ENCODE measurements at places on chromosomes 5 and 9. TPM values are rescaled to one million over a fixed set of nuclear protein-coding genes. Genes with fewer than 3 reads are reported as not detected.

The CCDC152 gene
- total RNA-seq: 15.2 TPM

GRCh38 chr9:91577633-91578061, 154.0 kb upstream of the NFIL3 start:
- peak overlapping the region; percentile 29 for H3K27ac ChIP-seq
- no peaks in the 10 kb centered on the region for H3K36me3 ChIP-seq
- peaks cover 2% of the 10 kb centered on the region for H3K4me1 ChIP-seq
- DNase-seq: peak; percentile 55

DNA sequence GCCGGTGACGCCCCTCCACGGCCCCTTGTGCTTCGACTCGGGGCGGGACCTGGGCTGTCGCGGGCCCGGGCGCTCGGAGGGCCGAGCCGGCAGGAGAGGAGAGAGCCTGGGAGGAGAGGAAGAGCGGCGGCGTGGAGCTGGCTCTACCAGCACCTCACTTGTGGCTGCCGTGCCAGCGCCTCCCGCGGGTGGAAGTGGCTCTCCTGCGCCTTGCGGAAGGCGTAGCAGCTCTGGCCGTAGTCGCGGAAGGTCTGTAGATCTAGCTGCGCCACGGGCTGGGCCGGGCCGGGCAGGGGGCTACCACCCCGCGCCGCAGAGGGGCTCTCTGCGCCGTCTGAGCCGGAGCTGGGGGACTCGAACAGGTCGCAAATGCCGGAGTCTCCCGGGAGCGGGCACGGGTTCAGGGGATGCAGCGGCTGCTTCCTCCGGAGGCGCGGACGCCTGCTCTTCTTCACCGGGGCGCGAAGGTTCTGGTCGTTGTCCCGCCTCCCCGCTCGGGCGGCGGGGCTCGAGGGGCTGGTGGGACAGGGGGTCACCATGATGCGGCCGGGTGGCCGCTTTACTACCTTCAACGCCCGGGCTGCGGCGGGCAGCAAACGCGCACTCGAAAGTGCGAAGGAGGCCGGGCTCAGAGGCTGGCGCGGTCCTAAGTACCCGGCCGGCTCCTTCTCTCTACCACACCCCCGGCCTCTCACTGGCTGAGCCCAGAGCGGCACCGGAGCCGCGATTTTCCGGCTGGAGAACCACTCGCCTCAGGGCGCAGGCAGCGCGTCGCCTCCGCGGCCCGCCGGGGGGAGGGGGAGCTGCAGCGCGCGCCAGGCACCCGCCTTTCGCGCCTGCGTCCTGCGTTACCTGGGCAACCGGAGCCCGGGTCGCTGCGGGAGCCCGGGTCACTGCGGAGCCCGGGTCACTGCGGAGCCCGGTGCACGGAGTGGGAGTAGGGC, at the start of gene CCNO:
Gene CCNO, minus strand, starts transcription at position 624 of the 944 bp plus-strand sequence. Its CDS starts 85 bp downstream, at position 539.
- peak within 1 kb of the TSS; percentile 87 for H3K27ac ChIP-seq
- no peaks in the 10 kb centered on the region for H3K36me3 ChIP-seq
- peak; percentile 88 for DNase-seq
- H3K4me1 ChIP-seq: peaks cover 46% of the 10 kb centered on the region

- DNase-seq: peak; percentile 82
- H3K27ac ChIP-seq: peak overlapping the region; percentile 11
- H3K27me3 ChIP-seq: no peaks in the 10 kb centered on the region
- no peak overlapping the region for H3K4me3 ChIP-seq
- peaks cover 4% of the 10 kb centered on the region for H3K4me1 ChIP-seq
- H3K36me3 ChIP-seq: no peaks in the 10 kb centered on the region
Measured at GRCh38 chr5:170491479-170491878, 12.3 kb upstream of the KCNIP1 start.

GRCh38 chr5:15002791-15003190, 131.2 kb upstream of the ANKH start:
- H3K27ac ChIP-seq: no peak overlapping the region
- no peak overlapping the region for H3K4me3 ChIP-seq
- H3K27me3 ChIP-seq: no peaks in the 10 kb centered on the region
- H3K36me3 ChIP-seq: no peaks in the 10 kb centered on the region
- peaks cover 7% of the 10 kb centered on the region for H3K4me1 ChIP-seq
- no peak for DNase-seq

DNA sequence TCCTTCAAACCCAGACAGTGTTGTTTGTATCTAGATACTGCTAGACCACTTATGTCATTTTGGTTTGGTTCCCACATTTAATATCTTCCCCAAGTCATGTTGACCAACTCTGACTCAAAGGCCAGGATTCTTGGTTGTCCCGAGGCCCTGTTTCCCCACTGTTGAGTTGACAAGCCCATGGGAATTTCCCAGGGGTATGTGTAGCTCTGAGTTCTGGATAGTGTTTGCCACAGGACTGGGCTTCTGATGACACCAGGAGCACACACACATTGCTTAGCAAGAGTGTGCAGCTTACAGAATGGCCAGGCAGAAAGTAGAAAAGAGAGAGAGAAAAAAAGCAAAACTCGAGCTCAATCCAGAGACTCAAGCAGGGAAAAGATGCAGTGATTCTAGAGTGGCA, 214.4 kb downstream of the NXNL2 start:
- no peak for DNase-seq
- H3K4me1 ChIP-seq: peaks cover 8% of the 10 kb centered on the region
- peak overlapping the region; percentile 31 for H3K27ac ChIP-seq
- no peaks in the 10 kb centered on the region for H3K27me3 ChIP-seq
- H3K4me3 ChIP-seq: no peak overlapping the region

The TOMM5 gene
- total RNA-seq: 55.8 TPM

DNA sequence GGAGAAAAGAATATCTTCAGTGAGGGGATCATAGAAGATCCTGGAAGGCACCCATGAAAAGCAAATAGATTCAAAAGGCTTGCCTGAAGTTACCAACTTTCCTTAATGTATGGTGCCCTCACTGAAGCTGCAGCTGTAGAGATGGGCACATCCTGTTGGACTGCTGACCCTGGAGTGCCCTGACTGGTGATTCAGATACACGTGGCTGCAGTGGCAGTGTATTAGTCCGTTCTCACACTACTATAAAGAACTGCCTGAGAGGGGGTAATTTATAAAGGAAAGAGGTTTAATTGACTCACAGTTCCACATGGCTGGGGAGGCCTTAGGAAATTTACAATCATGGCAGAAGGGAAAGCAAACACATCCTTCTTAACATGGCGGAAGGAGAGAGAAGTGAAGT, 80.3 kb downstream of the OSMR start:
- H3K36me3 ChIP-seq: peaks cover 57% of the 10 kb centered on the region
- H3K27ac ChIP-seq: no peak overlapping the region
- peaks cover 10% of the 10 kb centered on the region for H3K4me1 ChIP-seq
- no peak overlapping the region for H3K4me3 ChIP-seq
- DNase-seq: no peak

- H3K4me1 ChIP-seq: peaks cover 5% of the 10 kb centered on the region
- DNase-seq: no peak
- H3K27me3 ChIP-seq: peaks cover 78% of the 10 kb centered on the region
- H3K36me3 ChIP-seq: no peaks in the 10 kb centered on the region
- H3K4me3 ChIP-seq: no peak overlapping the region
- no peak overlapping the region for H3K27ac ChIP-seq
Measured at GRCh38 chr5:565782-566440, 41.7 kb upstream of the SLC9A3 start.

DNA sequence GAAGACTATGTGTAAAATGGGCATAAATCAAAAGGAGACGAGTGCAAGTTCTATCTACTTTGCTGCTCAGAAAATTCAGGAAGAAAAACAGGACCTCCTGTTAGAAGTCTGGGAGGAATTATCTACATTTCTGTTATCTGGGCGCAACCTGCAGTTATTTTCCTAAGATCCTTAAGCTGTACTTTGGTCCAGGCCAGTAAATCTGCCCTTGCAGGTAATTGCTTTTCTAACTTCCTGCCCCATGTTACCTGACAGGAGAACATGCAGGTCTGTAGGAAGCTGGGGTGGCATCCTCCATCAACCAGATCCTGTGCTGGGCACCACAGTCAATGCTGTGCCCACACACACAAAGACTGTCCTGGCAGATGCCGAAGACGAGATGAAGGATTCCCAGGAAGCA, 5.7 kb downstream of the CCNJL start:
- no peak for DNase-seq
- no peak overlapping the region for H3K27ac ChIP-seq
- peaks cover 1% of the 10 kb centered on the region for H3K4me1 ChIP-seq
- H3K36me3 ChIP-seq: no peaks in the 10 kb centered on the region
- H3K27me3 ChIP-seq: peaks cover 18% of the 10 kb centered on the region

The FIBCD1 gene
- total RNA-seq: 0.18 TPM

DNA sequence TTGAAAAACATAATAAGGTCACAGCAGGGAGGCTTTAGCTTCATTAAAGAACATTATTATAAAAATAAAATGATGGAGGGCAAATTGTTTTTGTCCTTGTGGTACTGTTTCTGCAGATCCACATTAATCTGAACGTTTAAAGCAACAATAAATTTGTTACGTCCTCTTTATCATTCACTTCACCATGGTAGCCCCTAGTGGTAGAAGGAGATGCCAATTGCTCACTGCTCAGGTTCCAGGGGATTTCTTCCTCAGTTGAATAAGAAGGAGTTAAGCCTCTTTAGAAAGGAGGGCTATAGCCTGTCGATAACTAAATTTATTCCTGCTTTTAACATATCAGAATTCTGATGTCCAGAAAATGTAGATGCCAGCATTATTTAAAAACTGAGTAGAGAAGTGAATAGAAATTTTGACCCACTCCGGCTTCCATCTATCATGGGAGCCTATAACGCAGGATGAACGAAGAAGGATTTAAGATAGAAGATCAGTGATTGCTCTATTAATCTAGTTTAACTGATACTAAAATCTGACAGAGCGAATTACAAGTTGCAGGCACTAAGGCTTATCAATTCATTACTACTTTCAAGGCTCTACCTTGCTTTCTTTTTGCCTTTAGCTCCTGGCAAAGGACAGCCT, 692.3 kb downstream of the PTPRD start:
- no peaks in the 10 kb centered on the region for H3K4me1 ChIP-seq
- no peak overlapping the region for H3K4me3 ChIP-seq
- H3K36me3 ChIP-seq: no peaks in the 10 kb centered on the region

DNA sequence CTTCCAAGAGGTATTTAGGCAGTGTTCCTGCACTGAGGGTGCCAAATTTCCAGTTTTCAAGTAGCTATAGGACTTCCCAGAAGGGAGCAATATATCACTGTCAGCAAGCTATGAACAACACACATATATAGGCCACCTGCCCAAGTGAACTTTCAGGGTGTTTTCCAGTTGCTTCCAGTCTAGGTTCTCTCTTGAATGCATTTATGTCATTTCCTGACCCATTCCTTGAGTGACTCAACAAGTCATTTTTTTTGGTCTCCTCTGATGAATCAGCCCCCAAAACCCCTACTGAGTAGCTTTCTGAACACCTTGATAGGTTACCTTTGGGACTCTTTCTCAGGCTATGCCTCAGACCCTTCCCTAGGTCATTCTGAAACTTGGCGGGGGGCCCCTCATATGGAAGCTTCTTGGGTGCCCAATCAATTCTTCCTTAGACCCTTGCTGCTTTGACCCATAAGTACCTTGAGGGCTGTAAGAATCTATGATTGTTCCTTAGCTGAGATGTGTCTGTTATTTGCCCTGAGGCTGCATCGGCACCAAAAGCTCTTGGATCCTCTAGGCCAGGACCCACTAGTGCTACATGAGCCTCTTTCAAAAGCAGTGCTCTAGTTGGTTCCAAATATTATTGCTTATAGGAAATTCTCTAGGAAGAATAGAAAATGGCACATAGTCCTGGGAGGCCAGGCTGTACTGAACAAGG, 12.4 kb downstream of the DNAJB5 start:
- DNase-seq: no peak
- peaks cover 13% of the 10 kb centered on the region for H3K4me1 ChIP-seq
- no peak overlapping the region for H3K4me3 ChIP-seq
- H3K27ac ChIP-seq: no peak overlapping the region

The CCL21 gene
- total RNA-seq: 36.7 TPM

The PRLR gene
- 4.5 TPM for total RNA-seq

DNA sequence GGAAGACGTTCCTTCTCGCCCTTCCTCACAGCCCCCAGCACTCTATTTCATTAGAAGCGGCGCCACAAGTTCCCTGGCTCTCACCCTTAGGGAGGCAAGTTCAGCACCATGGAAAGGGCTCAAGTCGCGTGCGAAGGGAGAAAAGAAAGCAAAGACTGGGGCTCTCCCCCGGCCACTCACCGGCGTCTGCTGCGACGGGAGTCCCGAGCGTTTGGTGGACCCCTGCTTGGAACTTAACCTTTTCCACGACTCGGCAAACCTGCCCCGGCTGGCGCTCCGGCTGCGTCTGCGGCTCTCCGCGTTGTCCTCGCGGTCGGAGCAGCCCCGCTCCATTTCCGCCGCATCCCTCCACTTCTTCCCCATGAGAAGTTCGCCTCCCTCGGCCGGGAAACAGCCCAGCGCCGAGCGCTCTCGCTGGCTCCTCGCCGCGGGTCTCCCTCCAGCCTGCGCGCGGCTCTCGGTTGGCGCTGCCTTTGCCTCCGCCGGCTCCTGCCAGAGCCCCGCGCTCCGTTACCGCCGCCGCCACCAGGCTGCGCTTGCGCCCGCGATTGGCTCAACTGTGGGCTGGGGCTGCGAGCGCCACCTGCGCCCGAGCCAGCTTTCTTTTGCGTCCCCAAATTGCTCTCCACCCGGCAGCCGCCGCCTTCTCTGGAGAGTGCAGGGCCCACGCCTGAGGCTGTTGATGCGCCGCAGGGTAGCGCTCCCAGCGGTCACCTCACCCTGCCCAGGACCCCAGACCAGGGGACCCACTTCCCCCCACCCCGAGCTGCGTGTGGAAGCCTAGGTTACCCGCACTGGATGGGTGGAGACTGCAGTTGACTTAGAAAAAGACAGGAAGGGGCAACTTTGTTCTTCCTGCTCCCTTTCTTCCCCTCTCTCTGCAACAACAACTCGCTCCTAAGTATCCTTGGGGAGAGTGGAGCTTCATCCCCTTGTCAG, 321.6 kb downstream of the CEMIP2 start:
- H3K27ac ChIP-seq: no peak overlapping the region
- peaks cover 69% of the 10 kb centered on the region for H3K27me3 ChIP-seq
- H3K4me3 ChIP-seq: peak overlapping the region; percentile 44
- H3K36me3 ChIP-seq: no peaks in the 10 kb centered on the region
- H3K4me1 ChIP-seq: peaks cover 11% of the 10 kb centered on the region

DNA sequence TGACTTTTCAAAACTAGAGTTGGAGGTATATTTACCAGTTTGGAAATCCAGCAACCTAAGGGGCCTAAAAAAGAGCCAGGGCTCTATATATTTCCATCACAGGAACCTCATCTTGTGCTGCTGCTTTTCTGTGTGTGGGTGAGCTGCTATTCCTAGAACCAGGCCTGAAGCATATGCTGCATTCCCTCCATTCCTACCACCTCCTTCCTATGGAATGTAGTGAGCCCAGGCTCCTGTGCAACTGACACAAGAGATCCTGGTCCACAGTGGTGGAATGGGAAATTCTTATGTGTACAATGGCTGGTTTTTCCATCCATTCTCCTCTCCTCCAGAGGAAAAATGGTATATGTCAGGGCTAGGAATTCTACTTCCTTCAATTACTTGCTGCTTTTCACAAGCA, 39.1 kb downstream of the SPEF2 start:
- no peaks in the 10 kb centered on the region for H3K27me3 ChIP-seq
- no peaks in the 10 kb centered on the region for H3K4me1 ChIP-seq
- no peak for DNase-seq
- no peak overlapping the region for H3K4me3 ChIP-seq

Data from stomach (tissue), 19 donors.